ENCODE measurements at places on chromosomes 6 and 20.

DNA sequence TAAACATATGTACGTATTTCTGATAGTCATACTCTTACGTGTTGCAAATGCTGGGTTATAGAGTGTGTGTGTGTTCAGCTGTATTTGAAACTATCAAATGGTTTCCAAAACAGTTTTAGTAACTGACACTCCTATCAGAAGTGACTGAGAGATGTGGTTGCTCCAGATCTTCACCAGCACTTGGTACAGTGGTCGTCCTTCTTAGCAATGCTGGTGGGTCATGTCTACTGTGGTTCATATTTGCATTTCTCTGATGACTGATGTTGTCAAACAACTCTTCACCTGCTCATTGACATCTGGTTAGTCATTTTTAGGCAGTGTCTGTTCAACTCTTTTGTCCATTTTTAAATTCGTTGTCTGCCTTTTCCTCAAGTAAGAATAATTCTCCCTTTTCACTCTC is 259.3 kb downstream of the KIF16B start:
- no peak for DNase-seq

DNA sequence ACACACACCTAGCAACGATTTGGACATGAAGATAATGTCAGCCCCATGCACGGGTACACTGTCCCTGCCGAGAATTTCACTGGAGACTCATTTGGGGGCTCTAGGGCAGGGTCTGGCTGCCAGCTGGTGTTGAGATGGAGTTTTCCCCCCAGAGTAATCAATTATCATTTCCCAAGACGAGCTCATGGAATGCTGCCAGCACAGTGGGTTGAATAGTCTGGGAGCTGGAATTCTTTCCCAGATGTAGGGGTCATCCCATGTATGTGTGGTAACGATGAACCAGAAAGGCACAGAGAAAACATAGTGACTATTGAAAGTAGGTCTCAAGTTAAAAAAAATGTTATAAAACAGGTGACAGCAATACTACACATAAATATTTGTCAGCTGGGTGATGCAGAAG is 579.9 kb downstream of the MAFB start:
- DNase-seq, result no peak

GRCh38 chr6:105952772-105953690 is 133.1 kb upstream of the PRDM1 start:
- no peak for DNase-seq

GRCh38 chr6:78830805-78831204 is 36.5 kb upstream of the IRAK1BP1 start:
- DNase-seq, result no peak

DNA sequence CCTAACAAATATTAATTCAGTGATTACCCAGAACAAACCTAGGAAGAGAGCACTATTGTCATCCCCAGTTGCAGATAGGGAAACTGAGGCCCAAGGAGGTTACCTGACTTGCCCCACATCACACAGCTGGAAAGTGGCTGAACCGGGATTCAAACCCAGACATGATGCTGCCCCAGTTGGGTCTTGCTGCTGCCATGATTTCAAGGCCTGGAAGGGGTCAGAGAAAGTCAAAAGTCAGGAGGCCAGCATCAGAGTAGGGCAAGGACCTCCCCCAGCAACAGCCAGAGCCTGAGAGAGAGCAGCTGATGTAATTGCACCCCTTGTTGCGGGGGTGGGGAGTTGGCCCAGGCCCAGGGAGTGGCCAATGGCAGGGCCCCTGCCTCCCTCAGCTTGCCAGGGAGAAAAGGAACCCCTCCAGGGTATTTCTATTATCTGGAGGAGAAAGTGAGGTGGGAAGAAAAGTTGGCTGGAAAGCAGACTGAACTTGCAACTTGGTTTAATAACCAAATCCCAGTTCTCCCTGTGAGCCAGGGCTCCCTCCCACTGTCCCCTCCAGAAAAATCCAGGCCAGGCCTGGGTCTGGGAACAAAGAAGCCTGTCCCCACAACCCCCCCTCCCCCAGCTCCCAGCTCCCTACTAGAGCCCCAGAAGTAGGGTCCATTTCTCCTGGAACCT is 83.6 kb downstream of the MRPL14 start:
- no peak for DNase-seq

GRCh38 chr20:10920396-10920795 is 246.6 kb upstream of the JAG1 start:
- DNase-seq, result no peak

GRCh38 chr20:44405257-44405656 is 49.8 kb downstream of the HNF4A start:
- DNase-seq, result no peak

DNA sequence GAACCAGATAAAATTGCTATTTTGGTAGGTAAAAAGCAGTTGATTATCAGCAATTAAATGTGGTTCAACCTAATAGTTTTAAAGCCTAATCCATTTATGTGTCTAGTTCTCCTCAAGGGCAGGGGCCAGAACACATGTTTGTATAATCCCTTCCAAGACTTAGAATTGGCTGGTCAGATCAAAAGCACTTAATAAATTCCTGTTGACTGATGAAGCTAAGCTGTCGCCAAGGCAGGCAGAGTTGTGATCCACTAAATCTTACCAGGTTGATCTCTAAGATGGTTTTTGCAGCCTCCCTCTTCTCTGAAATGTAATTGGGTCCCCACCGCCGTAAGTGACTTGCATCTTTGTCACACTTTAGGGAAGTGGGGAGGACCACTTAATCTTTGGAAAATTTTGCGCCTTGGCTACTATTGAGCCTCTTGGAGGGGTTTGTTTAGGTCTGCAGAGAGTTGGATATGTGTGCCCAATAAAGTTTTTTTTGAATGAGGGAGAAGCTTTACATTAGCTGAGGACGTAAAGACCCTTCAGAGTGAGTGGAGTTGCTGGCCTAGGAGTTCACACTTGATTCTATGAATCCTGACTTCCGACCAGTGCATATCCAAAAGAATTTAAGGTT is 65.9 kb downstream of the PHF20 start:
- DNase-seq, result peak; percentile 20

DNA sequence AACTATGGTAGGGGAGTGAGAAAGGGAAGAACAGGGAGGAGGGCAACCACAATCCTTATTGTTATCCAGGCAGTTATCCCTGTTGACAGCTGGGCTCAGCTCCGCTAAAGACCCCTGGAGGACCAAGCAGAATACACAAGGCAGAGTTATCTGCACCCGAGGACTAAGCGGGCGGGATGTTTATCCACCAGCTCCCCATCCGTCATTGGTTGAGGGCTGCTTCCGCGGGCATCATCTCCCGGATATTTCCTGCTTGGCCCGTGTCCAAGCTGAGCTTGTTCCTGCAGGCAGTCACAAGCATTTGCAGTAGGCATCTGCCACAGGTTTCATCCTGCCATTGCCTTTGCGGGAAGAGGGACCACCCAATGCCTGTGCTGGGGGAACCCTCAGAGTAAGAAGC is 102.1 kb downstream of the DLGAP4 start:
- no peak for DNase-seq

GRCh38 chr6:12899046-12899833 is 182.7 kb downstream of the PHACTR1 start:
- no peak for DNase-seq

GRCh38 chr20:49765846-49766541 is 46.6 kb upstream of the SLC9A8 start:
- DNase-seq, result no peak

GRCh38 chr6:36296240-36296639 is 26.4 kb downstream of the PNPLA1 start:
- no peak for DNase-seq

DNA sequence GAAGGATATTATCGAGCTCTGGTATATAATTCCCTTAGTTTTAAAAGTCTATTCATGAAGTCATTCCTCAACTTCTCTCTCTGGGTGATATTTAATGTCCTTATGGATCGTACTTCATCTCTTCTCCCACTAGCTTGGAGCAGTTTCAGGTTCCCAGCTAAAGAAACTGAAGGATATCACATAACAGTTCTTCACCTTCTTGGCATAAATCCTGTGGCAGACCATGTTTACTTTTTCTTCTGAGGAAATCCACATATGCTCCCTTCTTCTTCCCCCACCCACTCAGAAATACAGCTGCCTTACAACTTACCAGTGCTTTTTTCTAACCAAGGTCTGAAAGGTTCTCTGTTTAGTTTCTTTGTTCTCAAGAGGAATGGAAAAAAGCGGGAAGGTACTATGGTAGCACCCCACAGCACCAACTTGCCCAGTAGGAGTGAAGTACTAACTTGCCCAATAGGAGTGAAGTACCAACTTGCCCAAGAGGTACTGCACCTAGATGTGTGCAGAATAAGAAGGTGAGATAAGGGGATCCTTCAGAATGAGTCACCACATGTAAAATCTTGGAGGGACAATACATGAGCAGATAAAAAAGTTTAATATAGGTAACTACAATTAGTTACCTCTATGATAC is 53.1 kb downstream of the TSPYL4 start:
- no peak for DNase-seq

GRCh38 chr20:24339210-24339641 is 130.2 kb upstream of the SYNDIG1 start:
- no peak for DNase-seq

GRCh38 chr6:109447087-109447486 is 6.6 kb downstream of the SMPD2 start:
- no peak for DNase-seq

GRCh38 chr6:156683821-156684220 is 93.4 kb upstream of the ARID1B start:
- no peak for DNase-seq

GRCh38 chr6:38542031-38542430 is 97.7 kb downstream of the BTBD9 start:
- DNase-seq, result peak; percentile 20

GRCh38 chr6:170098428-170099170 is 192.3 kb downstream of the DLL1 start:
- no peak for DNase-seq

GRCh38 chr6:30093951-30094661 is 18.5 kb upstream of the RNF39 start:
- no peak for DNase-seq

GRCh38 chr6:43243664-43244321 is 512 bp downstream of the TTBK1 start:
- DNase-seq, result no peak

- DNase-seq, result no peak
Measured at GRCh38 chr6:34908194-34908593, 19.1 kb downstream of the ANKS1A start.

Data from kidney glomerular epithelial cell (primary cell).